ENCODE measurements at places on chromosomes 7 and 10.

DNA sequence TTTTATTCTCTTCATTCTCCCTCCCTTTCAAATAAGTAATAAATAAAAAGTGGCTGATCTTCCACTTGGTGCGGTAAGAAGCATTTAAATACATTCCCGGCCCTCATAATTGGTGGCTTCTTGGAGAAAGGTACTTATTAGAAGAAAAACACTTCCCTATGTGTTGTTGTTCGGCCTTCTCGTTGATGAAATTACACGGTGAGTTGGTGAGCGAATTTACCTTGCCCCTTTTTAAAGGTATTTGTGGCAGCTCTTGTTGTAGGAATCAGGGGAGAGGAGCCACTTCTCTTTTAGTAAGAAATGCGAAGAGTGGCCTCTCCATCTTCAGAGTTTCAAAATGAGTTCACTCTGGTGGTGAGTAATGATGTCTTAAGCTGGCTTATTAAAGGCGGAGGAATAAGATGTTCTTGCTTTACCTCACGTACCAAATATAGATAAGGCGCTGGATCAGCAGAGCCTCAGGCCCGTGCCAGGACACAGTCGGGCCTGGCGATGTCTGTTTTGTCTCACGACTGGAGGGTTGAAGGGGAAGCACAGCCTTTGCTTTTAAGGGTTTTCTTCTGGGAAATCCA lies 135.9 kb downstream of the CUX1 start:
- no peak for DNase-seq

DNA sequence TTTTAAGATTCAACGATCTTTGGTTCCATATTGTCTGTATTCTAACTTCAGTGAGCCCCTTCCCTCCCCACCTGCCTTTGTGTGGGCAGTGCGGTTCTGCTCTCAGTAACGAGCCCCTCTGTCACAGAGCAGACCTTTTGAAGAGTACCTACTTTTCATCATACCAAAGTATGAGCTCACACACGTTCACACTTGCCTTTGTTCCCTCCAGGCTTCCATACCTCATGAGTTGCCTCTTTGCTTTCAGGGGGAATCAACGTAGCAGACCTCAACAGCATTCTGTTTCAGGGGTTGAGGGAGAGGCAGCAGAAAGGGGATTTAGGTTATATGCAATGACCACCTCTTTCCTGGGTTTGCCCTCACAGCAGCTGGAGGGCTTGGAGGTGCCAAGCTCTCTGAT lies 211.4 kb upstream of the MDFIC start:
- no peak for DNase-seq

- DNase-seq = no peak
These were observed 22.4 kb upstream of the SEMA3C start for GRCh38 chr7:80941208-80941758.

- peak; percentile 84 for DNase-seq
These were observed 17.0 kb downstream of the FAM131B start for GRCh38 chr7:143345428-143345900.

DNA sequence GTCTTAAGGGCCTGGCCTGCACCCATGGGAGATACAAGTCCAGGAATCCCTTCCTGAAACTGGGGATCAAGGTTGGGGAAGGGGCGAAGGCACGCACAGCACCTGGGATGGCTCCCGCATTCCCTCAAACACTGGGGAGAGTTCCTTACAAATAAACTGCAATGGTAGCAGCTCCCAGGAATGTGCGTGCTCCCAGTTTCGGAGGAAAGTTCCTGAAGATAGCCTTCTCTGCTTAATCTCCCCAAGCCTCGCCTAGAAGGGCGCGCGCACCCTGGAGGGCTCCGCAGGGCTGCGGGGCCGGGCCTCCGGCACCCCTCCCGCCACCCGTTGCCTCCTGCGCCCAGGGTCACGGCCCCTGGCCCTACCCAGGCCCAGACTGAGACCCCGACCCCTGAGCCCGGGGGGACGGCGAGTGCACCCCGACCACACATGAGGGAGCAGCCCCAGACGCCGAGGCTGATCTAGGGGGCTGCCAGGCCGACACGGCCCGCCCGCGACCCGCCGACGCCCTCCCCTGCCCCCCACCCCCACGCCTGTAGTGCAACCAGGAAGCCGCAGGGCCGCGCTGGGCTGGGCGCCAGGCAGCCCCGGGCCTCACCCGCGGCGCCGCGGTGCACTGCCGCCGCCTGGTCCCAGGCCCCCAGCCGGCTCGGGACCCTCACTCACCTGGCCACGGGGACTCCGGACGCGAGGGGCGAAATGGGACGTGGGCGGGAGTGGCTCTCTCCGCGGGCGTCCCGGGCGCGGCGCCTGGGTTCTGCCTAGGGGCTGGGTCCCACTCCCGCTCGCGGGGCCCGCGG lies 460 bp downstream of the ANXA11 start:
- peak; percentile 70 for DNase-seq

DNA sequence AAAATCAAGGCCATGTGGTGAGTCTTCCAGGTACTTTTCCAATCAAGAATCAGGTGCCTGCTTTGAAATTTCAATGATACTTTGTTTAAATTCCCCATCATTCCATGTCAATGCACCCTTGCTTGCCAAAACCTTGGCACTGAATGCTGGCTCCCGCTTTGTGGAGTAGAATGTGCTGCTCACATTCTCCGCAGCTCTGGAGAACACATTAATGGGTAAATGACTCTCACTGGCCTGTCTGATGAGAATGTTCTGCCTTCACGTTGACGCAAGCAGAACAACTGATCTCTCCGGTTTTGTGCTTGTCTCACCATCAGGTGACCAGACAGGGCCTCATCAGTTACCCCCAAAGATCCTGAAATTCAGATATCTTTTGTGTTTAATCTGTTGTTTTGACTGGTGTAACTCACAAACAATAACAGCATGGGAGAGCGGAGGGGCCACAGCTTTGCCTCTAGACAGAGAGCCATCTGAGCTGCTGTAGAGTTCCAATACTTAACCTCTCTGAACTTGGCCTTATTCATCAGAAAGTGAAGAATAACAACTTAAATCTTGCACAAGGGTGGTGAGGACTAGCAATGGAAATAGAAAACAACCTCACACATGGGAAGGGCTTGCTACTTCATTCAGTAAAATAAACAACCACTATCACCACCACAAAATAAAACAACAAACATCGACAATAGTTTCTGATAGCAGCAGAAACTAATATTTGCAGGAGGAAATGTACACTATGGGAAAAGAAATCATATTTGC lies 276.9 kb upstream of the IGFBP3 start:
- no peak for DNase-seq

- DNase-seq = no peak
These were observed 65.1 kb upstream of the VSTM2A start for GRCh38 chr7:54477083-54477482.

DNA sequence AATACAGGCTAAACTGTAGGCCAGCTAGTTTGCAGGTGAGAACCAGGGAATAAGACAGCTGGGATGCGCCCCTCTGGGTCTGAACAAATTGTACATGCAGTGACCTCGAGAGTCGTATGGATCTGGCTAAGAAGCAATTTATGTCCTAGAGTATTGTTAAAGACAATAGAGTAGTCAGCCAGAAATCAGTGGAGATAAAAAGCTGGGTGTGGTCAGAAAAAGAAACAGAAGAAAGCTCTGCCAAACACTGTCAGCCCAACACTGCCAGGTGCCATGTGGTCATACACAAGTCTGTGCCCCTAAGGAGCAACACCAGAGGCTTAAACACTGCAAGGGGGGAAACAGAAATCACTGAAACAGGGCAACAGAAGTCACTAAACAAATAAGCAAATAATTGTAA lies 62.2 kb downstream of the CNOT4 start:
- DNase-seq = no peak

- DNase-seq = peak; percentile 48
These were observed 24.7 kb downstream of the PDGFA start for GRCh38 chr7:494906-495305.

DNA sequence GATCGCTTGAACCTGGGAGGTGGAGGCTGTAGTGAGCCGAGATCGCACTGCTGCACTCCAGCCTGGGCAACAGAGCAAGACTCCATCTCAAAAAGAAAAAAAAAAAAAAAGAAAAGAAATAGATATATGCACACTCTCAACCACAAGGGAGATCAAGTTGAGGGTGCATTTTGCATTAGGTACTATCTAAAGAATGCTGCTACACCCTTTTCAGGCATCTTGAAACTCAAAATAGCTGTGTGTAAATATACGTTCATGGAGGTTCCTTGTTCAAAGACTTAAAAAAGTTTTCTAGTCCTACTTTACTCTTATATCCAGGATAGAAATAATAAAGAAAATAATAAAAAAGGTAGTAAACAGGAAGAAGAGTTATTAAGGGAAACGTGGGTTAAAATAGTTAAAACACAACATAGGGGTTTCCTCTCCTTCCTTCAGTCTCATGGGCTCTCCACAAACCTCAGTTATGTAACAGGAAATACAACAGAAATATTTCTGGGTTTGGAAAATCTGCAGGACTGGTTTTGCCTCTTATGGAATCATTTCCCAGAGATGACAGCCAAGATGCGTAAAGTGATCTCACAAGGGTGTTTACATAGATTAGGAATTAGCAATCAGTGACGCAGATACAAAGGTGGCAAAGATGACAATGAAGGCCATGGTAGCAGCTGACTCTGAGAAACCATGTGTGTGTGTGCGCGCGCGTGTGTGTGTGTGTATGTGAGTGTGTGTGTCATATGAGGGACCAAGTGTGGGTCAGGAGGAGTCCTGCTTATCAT lies 15.1 kb downstream of the STEAP4 start:
- DNase-seq = no peak

- no peak for DNase-seq
These were observed 26.0 kb downstream of the HSPA12A start for GRCh38 chr10:116716381-116716780.

DNA sequence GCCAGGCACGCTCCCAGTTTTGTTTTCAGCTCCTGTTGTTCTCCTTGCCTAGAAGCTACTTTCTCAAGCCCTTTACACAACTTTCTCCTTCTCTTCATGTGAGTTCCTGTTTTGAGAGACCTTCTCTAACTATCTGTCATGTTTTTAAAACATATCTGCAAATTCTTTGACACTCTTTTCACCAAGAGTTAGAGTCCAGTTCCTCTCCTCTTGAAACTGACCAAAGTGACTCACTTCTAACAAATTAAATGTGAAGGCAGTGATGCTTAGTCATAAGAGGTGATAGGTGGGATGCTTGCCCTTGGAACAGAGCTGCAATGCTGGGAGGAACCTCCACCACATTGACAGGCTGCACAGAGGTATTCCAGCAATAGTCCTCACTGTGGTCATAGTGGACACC lies 25.3 kb downstream of the ZSCAN25 start:
- DNase-seq = no peak

DNA sequence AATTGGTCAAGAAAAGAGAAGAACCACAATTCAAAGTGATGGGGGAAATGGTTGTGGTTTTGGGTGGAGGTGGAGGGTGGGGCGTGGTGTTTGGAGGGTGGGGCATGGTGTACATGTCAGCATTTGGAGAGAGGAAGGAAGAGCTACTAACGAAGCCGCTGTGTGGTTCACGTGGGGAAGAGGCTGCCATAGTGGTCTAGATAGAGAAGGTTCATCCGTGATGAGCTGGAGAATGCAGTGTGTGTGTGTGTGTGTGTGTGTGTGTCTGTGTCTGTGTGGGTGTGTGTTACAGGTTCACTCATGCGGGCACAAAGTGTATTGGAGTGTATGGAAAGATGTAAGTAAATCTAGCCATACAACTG lies 6.1 kb upstream of the VCL start:
- no peak for DNase-seq

DNA sequence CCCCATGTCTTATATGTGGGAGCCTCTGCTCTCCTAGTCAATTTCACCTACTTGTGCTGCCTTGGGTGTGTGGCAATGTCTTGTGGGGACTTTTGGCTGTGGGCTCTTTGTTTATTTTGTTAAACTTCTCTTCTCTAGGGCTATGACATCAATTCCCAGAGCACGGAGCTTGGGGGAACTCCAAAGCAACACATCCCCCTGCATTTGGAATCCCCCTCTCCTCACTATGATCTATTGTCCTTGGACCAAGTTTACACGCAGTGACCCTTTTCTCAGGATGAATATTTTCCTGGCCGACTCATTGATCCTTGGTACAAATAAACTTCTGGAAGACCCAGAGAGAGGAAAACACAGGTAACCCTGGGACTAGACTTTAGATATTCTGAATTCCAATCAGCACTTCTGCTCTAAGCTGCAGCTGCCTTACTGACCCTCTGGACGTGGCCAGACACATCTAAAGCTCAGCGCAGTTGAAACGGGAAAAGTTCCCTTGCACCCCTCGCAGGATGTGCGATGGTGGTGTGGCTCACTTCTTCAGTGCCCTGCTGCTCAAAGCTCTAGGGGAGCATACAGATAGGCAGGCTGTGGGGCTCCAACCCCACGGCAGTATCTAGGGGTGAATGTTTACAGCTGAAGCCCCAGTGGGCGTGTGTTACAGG lies 110.8 kb downstream of the TMEM178B start:
- DNase-seq = no peak

DNA sequence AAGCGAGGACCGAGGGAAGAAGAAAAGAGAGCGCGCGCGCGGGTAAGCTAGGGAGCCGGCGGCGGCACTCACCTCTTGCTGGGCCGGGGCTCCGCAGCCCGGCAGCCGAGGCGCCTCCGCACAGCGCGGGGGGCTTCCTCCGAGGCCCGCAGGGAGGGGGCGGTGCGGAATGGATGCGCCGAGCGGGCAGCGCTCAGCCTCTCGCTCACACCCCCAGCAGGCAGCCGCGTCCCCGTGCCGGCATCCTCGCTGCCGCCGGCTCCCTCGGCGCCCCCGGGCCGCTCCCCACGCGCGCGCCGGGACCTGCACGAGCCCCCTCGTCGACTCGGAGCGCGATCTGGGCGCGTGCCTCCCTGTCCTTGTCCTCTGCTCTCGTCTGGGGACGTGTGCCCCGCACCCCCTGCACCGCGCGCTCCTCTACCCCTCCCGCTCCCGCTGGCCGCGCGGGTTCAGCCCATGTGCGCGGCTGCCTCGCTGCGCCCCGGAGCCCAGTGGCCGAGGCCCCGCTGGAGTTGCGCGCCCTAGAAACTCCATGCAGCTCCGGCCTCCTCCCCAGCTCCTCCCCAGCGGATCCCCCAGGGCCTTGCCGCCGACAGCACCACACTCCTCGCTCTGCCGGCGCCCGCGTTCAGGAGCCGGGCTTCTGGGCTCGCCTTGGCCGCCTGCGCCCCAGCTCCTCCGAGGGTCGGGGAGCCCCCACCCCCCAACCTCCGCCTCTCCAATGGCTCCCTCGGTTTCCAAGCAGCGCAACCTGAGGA lies 75.3 kb downstream of the CALN1 start:
- DNase-seq = no peak

GRCh38 chr7:158798741-158799140 lies 30.6 kb downstream of the ESYT2 start:
- no peak for DNase-seq

GRCh38 chr10:96339956-96340904 lies 18.6 kb downstream of the OPALIN start:
- DNase-seq = peak; percentile 54

DNA sequence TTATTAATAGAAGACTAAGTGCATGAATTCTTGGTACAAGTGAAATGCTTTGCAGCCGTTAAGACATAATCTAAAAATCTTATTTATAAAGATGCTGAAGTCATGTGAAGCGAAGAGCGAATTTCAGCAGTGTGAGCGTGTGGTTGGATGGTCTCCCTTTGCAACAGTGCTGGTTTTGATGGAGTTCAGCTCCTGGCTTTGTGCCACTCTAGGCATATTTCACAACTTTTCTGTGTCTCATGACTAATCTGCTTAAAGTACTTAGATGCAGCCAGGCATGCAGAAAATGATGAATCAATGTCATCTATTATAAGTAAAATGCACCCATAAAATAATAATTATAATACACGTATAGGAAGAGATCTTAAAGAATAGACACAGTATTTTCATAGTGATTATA lies 107.2 kb upstream of the TCERG1L start:
- no peak for DNase-seq
